Inflammatory macrophage treated with lipopolysaccharide for 1 hour (primary cell): ENCODE measurements at places on chromosomes 12 and 14.

DNA sequence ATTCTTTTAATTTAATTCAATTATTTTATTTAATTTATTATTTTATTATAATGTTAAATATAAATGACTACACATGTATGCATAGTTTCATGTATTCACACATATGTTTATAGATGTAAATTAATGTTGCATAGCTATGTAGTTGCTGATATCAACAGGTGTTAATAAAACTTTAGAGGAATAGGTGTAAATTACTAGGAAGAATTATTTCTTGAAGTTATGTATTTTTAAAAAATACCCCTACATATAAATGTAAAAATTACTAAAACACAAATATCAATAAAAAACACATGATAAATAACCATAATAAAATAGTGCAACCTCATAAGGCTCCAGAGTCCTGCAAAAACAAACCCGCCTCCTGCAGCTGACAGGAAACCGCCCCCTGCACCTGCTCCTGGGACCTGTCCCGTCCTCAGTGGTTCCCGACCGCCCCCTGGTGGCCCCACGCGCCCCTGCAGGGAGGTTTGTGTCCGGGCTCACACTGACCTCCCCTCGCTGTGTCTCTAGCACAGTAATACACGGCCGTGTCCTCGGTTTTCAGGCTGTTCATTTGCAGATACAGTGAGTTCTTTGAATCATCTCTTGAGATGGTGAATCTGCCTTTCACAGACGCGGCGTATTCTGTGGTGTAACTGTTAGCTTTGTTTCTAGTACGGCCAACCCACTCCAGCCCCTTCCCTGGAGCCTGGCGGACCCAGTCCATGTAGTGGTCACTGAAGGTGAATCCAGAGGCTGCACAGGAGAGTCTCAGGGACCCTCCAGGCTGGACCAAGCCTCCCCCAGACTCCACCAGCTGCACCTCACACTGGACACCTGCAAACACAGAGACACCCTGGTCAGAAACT, 1264.0 kb downstream of the TMEM121 start:
- peak; percentile 80 for DNase-seq

DNA sequence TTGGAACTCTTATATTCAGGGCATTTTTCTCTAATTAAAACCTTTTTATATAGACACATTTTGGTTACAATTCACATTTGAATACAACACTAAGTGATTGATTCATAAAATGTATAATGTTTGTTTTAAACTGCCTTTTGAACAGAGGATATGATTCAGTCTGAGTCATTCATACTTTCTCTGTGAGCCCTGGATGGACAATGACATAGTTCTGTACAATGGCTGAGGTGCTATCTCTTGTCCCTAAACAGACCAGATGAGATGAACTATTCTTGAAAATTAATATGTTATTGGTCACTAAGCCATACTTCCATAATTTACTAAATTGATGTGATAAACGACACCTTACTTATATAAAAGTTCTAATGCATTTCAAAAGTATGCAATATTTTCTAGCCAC, 199.7 kb upstream of the ATXN7L3B start:
- DNase-seq = no peak

DNA sequence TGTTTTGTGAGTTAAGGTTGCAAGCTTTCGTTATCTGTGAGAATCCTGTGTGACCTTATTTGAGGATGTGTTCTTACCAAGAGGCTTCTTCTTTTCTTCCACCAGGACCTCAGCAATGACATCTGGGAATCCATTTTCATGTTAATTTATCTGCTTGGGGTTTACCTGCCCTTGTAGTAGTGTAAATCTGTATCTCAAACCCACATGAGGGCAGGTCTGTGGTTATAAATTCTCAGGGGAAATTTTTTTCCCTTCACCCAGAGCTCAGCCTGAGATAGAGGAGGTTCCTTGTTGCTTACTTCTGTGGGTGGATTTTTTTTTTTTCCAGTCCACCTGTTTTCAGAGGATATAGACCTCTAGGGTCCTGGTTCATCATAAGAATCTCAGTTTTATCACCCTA, 70.8 kb downstream of the AKAP6 start:
- no peak for DNase-seq

GRCh38 chr14:68788996-68789820, 3.7 kb downstream of the ZFP36L1 start:
- peak; percentile 66 for DNase-seq

GRCh38 chr14:101364503-101365328, 196.6 kb upstream of the DIO3 start:
- no peak for DNase-seq

DNA sequence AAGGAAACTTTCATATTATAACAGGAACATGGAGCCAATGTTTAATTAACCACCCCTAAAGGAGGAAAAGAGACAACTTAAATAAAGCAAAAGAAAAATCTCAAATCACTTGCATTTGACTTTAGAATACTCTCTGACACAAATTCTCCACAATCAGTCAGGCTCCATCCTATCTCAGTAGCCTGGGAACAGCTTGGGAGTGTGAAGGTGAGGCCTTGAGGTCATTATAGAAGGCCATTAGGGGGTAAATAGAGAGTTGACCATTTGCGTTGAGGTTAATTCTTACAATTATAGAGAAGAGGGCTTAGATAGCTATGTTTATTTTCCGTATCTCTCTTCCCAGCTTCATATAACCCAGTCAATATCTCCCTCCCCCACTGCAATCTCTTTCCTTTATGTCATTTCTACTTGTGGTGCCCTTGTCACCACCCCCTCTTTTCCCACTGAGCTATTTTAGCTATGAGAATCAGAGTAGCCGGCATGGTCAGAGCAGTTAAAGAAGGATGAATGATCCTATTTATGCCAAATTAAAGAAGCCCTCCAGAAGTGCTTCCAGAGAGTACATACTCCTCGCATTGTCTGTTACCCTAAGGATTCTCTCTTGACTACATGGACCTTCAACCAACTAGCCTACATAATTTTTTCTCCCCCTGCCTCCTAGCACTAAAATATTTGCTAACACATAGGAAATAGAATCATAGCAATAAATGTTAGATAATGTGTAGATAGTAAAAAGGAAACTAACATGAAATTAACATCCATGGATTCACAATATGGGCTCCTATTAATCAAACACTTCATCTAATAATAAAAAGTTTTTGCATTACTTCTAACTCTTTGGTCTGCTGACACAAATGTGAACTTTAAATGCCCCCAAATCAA, 135.2 kb upstream of the KRR1 start:
- no peak for DNase-seq

GRCh38 chr14:96272777-96273473, 16.9 kb downstream of the BDKRB1 start:
- no peak for DNase-seq

- DNase-seq = peak; percentile 65
These were observed 100.5 kb downstream of the SPTSSA start for GRCh38 chr14:34361504-34362011.

DNA sequence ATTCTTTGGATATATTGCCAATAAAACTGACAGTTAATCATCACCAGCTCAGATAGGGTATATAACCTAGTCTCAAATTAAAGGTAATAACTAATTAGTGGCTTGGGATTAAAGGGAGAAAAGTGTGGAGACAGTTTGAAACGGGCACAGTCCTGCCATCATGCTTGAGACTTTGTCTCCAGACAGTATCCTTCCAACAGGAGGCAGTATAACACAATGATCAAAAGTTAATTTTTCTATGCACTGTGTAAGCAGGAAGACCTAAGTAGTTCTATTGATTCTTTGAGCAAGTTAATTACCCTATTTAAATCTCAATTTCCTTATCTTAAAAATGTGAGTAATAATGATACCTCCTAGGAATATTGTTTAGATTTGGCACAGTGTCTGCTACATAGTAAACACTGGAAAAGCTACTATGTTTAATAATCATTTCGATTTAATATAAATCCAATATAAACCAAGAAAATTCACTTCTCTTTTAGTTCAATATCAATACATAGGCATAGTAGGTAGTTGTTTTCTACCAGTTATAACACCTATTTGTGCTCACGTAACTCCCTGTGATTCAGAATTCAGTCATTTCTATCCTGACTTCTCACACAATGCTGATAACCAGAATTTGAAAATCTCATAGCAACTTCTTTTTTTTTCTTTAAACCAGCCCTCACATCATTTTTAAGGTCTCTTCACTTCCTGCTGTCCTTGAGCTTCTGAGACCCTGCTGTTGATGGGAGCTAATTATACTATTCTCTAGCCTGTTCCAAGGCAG, 53.7 kb downstream of the GALNT4 start:
- DNase-seq = peak; percentile 89
